ENCODE measurements at places on chromosomes 7 and 10.

GRCh38 chr7:154865984-154866685 lies 136.8 kb downstream of the PAXIP1 start:
- no peak for DNase-seq

- DNase-seq: no peak
Measured at GRCh38 chr7:31890198-31890597, 180.0 kb downstream of the PDE1C start.

DNA sequence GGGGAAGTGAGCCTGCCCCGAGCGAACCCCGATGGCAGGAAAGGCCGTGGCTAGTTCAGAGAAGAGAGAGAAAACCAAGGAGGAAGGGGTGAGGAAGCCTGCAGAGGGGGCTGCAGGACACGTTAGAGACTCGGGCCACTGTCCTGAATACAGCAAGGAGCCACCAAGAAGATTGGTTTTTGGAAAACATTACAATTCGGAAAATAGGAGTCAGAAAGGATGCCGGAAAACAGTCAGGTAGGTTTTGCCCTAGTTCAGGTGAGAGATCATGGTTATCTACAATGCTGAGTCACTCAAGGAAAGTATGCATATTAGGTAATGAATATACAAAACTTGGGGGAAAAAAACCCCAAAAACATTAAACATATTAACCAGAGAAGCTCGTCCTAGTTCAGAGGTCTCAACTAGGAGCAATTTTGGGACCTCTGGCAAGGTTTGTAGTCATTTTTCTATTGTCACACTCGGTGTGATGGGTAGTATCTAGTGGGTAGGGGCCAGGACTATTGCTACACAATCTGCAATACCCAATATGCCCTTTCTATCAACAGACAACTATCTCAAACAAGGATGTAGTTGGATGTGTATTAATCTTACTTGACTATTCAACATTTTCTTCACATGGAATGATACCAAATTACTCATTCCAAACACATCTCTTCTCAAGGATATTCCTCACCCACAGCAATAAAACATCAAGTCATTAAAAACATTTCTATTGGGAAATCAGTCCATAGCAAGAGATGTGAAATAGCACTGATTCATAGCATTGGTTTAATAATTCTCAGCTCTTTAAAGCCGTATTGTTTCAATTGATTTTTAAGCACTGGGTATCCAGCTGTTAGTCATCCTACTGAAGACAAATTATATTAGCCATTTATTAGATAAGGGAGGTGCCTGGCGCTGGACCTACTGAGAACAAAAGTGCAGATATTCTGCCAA lies 74.4 kb upstream of the RSU1 start:
- no peak for DNase-seq

- DNase-seq: no peak
Measured at GRCh38 chr10:69726850-69727249, 74.9 kb upstream of the COL13A1 start.

All from stimulated activated CD8-positive, alpha-beta memory T cell treated with anti-CD3 and anti-CD28 coated beads, Interleukin-7, amount 100 ng/mL, for 24 hours (primary cell).